Neuronal stem cell (in vitro differentiated cells): ENCODE measurements at places on chromosomes 12 and 14.

DNA sequence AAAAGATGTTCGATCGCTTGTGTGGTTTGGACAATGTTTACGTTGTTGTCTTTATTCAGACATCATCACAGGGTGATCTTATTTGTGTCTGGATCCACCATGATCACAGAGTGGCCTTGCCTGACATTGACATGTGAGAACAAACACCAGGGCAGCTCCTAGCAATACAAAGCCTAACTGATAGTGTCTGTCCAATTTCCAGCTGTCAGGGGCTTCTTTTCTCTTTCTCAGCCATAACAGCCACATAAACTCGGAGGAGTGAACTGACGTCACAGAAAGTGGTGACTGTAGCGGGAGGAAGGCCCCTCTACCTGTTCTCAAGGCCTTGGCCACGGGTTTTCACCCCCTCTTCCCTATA lies 5.8 kb upstream of the SLC6A13 start:
- no peak for DNase-seq

DNA sequence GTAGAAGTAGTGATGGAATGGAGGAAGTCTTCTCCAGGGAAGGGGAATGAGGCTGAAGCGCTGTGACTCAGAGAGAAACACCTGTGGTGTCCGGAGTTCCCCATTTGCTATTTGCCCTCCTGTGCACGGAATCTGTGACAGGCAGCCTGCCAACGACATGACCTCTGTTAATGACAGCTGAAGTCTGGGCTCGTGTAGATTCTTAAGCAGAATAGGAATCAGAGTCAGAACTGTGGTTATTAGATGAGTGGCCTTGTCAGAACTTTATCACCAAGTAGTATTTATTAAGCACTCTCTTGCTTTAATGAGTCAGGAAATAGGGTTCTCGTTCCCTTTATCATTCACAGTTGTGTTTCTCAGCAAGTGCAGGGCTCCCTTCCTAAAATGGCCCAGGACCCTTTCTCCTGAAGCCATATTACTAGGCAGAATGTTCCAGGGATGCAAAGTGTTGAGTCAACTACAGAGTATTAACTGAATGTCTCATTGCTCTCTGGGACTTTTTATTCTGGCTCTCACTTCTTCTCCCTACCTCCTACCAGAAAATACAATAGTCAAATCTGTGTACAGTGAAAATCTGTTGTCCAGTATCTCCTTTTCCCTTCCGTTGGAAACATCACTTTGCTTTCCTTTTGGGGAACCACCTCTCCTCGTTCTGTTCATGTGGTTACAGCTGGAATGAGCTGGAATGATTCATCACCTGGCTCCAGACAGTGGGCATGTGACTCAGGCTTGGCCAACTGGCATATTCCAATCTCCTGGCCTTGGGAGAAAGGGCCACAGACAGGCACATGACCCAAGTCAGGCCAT lies 77.8 kb upstream of the MAX start:
- no peak for DNase-seq

- DNase-seq, result no peak
Observed at GRCh38 chr12:27542628-27543027, 18.6 kb downstream of the PPFIBP1 start.

GRCh38 chr12:14605401-14605989 lies 37.8 kb upstream of the PLBD1 start:
- DNase-seq, result no peak

DNA sequence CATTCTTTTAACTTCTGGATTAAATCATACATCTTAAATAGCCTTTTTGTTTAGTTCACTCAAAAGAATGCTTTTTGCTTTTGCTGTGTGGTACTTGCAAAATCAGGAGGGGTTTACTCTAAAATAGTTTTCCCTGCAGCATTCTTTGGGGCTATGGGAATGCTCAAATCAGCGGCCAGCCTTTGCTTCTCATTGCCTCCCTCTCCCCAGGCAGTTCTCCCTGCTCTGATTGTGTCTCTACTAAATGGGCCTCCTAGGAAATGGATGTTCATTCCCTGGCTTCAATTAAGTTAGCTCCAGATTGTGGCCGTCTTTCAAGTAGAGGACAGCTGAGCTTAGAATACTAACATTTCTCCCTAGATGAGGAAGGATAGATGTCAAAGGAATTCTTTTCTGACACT lies 4.4 kb downstream of the TULP3 start:
- DNase-seq, result no peak

DNA sequence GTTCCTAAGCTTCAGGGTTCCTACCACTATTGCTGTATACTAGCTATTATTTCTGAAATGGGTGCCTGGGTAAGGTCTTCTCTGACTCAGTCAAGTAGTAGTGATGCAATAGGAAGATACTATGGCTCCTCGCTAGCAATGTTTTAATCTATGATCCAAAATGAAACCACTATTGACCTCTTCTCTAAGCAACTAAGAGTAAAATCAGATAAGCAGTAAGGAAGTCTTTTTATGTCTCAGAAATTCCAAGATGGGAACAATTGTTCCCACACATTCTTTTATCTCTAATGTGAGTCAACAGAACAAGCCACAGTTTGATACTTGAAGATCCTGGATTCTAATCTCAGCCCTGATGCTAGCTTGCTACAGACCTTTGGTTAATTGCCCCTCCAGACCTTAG lies 45.1 kb downstream of the AREL1 start:
- no peak for DNase-seq

DNA sequence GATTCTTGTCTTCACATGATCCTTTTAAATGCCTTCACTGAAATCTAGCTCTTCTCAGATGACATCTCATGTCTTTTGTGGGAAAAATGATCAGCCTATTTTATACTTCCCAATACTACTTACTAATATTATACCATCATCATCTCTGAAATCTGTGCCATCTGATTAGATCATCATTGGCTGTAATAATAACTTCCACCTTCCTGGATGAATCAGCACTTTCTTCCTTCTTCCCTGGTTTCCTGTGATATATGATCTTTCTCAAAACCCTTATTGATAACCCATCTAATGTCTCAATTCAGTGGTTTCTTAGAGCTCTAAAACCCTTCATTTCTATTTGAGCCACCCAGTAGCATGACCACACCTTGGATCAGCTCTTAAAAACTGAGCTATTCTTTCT lies 30.9 kb downstream of the GPR137C start:
- DNase-seq, result no peak

DNA sequence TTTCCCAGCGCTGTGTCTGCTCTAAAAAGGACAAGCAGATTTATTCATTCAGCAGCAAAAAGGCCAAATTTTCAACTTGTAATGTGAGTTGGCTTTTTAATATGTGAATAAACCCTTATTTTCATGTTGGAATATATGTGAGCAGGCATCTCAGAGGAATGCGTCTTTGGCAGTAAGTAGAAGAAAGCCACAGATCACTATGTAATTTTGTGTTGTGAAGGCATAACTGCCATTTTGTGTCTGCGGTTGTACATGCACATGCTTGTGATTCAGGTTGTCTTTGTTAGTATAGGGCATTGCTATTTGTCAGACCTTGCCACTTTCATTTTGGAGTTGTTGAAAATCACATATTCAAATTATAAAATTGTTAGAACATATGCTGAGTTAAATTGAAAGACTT lies 398.8 kb upstream of the RGS6 start:
- DNase-seq, result no peak

DNA sequence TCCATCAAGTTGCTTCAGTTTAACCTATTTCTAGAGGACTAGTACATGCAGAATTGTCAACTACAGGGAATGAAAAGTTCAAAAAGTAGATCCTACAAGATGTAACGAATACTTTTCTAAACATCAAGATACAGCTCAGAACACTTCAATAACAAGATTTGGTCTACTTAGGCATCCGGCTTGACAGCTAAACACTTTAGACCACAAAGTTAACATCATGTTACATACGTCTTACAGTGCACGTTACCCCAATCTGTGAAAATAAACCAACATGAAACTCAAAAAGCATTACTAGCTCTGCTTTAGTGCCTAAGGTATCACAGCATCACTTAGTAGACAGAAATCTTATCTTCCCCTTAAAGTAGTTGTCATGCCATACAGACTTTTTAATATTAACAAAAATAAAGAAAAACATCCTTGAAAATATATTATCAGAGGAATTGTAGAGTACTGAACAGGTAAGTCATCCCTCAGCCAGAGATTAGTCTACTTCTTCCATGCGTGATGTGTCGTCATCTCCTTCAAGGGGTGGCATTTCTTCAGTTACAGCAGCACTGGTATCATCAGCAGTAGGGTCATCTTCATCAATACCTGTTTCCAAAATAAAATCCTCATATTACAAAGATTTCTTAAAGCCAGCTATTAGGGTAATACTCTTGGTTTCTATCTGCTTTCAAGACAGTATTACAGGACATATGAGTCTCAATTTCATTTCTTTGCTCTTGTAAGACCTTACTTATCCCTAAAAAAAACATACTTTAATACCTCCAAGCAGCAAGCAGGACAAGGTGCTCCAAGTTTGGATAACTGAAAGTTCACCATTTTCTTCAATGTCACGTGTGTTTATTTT lies 5.4 kb downstream of the HSP90AA1 start:
- no peak for DNase-seq

DNA sequence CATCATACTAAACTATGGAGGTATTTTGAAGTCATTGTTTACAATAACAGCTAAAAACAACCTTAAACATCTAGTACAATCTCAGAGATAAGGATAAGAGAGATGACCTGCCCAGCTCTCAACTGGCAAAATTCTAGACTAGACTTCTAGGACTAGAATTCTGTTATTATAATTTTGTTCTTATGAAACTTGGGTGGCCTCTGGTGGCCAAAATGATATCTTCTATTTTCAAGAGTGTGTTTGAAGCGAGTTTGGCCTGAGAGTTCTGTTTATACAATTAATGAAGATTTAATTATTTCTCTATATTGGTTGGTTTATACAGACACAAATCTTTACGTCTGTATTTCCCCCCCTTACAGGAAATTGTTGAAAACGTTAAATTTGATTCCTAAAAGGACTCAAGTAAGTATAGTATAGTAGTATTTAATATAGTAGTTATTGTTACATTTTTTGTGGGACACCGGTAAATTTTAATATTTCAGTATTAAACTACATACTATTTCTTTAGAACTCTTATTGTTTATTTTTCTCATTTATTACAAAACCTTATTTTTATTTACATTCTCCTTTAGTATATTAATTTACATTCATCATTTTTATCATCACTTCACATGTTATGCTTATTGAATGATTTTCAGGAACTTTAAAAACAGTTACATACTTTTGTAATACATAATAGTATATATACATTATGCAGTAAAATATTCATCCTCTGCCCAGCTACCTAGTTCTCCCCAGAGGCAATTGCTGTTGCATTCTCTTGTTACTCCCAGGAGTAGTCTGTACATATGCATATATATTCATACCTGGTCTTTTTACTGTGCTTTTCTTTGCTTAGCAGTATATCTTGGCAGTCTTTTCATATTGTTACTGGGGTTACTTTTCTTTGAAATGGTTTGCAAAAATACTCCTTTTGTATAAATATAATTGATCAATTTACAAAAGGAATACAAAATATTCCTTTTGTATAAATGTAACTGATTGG lies 6.6 kb downstream of the PPHLN1 start:
- no peak for DNase-seq

- no peak for DNase-seq
Observed at GRCh38 chr12:100453951-100454350, 19.7 kb upstream of the NR1H4 start.

DNA sequence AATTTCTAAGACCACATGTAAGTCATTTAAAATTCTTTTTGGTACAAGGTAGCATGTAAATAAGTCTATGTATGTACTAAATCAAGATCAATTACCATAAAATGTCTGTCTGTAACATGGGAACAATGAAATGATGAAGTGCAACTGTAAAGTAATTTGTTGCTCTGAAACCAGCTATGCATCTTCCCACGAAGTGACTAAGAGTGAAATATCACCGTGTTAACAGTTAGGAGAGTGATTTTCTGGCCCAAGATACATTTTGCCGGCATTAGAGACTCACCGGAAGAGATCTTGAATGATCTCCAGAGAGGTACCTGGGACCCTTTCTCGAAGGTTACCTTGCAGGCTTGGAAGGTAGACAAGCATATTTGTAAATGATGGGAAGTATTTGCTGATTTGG lies 105.8 kb downstream of the SAMD4A start:
- DNase-seq, result no peak

DNA sequence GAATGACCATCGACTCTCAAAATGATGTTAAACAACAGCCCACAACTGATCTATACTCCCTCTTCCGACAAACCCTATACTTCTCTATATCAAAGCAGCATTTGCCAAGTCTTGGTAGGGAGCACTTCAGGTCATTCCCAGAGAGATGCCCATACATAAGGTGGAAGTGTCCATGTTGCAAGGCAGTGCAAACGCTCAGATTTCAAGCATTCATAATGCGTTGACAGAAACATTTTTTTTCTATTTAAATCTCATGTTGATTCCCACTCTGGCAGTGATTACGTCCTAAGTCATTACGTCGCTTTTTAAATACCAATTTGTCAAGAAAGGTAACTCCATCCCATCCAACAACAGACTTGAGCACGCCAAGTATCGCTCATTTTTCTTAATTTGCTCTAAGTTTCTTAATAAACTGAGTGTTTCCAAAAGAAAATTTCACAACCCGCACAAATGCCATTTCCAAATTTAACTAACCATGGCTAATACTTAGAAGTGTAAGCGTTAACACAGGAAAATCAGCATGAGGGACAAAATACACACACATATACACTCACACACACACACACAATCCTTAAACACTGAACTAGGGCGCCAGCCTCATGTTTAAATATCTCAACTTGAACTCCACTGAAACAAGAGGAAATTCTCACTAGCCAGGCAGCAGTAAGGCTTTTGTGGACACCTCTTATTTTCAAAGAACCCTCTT lies 1.1 kb downstream of the GXYLT1 start:
- DNase-seq, result no peak

DNA sequence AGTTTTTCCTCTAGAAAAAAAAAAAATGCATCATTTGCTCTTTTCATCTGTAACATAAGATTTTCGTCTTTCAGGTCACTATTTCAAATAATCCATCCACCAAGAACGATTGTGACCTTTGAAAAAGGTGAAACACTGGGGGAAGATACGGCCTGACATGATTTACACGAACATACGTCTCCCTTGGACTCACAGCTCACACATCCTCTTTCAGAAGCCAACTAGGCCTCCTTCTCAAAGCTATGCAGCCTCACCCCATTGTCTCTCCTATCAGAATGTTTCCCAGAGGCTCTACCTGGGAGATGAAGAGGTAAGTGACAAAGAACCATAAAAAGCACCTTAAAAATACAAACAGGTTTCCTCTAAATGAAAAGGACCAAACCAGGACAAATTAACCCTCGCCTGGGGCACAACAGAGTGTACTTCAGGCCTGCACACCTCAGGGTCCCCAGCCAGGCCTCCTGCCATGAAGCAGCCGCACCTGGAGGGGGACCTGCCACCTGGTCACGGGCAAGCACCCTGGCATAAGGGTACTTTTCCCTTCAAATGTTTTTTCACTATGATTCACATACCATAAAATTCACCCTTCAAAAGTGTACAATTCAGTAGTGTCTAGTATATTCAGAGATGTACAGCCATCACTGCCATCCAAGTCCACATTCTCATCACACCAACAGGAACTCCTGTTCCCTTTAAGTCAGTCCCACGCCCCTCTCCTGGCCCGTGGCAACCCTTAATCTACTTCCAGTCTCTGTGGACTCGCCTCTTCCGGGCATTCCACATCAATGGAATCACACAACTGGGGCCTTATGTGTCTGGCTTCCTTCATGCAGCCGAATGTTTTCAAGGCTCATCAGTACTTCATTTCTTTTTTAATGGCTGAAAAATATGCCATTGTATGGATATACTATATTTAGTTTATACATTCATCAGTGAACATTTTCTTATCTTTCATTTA lies 5.4 kb downstream of the SLC15A4 start:
- no peak for DNase-seq
